Tibial artery (tissue), 4 donors: ENCODE measurements at places on chromosomes 16 and 17.

DNA sequence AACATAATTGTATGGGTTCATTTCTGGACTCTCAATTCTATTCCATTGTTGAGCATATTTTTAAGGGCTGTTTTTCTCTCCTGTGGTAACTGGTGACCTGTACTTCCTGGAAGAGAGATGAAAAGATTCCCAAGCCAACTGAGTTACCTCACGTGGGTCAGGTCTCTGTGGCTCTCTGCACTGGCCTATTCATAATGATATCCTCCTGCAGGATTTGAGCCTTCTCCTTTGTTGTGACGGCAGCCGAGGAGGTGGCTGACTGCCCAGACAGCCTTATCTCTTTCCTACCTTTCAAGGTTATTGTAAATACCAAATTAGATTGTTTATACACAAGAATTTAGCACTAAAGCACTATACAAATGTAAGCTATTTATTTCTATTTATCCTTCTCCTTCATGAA lies 2.7 kb upstream of the ACE start:
- peaks cover 4% of the 10 kb centered on the region for H3K27me3 ChIP-seq
- H3K27ac ChIP-seq, result no peak overlapping the region
- DNase-seq, result no peak
- no peaks in the 10 kb centered on the region for H3K36me3 ChIP-seq
- H3K4me3 ChIP-seq, result no peak overlapping the region
- peaks cover 33% of the 10 kb centered on the region for H3K4me1 ChIP-seq

GRCh38 chr16:29898135-29898803 lies 1.1 kb downstream of the SEZ6L2 start:
- H3K27ac ChIP-seq, result no peak overlapping the region
- DNase-seq, result no peak
- peaks cover 48% of the 10 kb centered on the region for H3K27me3 ChIP-seq
- no peaks in the 10 kb centered on the region for H3K36me3 ChIP-seq
- no peaks in the 10 kb centered on the region for H3K4me1 ChIP-seq
- H3K4me3 ChIP-seq, result no peak overlapping the region

GRCh38 chr16:27852681-27853080 lies 210.8 kb downstream of the GSG1L start:
- DNase-seq, result no peak
- no peaks in the 10 kb centered on the region for H3K4me1 ChIP-seq
- no peaks in the 10 kb centered on the region for H3K36me3 ChIP-seq
- H3K27ac ChIP-seq, result no peak overlapping the region
- no peaks in the 10 kb centered on the region for H3K27me3 ChIP-seq

DNA sequence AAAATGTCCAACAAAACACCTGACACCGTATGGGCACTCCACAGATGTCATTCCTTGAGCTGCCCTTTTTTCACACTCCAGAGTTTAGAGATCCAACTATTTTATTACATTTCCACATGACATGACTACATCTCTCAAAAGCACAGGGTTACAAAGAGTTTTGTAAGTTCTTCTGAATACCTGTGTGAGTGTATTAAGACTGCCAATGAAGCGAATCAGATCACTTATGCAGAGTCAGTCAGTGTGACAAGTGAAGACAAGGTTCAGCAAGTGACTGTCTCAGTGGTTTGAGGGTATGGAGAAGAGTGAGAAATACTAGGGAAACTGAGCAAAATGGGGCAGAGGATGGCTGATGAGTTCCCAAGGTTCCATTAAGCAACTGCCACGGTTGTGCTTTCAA lies 8.4 kb downstream of the SDR42E1 start:
- peaks cover 4% of the 10 kb centered on the region for H3K4me1 ChIP-seq
- H3K4me3 ChIP-seq, result no peak overlapping the region
- H3K27me3 ChIP-seq, result no peaks in the 10 kb centered on the region
- no peak overlapping the region for H3K27ac ChIP-seq
- DNase-seq, result no peak

DNA sequence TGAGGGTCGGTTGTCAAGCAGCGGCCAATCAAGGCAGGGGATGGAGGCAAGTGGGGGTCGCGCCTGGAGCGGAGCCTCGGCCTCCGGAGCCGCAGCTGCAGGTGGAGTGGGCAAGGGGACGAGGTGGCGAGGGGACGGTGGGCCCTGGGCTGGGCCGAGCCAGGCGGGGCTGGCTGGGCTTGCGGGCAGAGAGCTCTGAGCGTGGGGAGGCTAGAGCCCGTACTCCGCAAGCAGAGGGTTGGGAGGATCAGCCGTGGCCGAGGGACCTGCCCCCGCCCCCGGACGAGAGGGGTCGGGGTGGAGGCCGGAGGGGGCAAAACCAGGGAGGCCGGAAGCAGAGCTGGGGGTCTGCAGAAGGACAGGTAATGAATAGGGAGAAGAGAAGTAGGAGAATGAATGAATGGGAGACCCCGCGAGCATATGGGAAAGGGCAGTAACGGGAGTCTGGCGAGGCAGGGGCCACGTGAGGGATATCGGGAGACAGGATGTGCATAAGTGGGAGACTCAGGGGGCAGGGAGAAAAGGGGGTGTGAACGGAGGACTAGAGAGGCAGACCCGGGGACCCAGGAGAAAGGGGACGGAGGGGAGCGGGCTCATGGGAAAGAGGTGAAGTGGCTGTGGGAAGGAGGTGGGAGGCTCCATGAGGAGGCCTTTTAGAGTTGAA lies at the start of gene KATNB1:
Gene KATNB1 (plus strand): TSS at position 16 of the 664 bp plus-strand sequence. CDS start 1,474 bp downstream, outside the sequence.
- peak within 1 kb of the TSS; percentile 93 for H3K27ac ChIP-seq
- H3K27me3 ChIP-seq, result no peaks in the 10 kb centered on the region
- H3K4me3 ChIP-seq, result peak within 1 kb of the TSS; percentile 84
- peaks cover 18% of the 10 kb centered on the region for H3K4me1 ChIP-seq
- no peaks in the 10 kb centered on the region for H3K36me3 ChIP-seq

DNA sequence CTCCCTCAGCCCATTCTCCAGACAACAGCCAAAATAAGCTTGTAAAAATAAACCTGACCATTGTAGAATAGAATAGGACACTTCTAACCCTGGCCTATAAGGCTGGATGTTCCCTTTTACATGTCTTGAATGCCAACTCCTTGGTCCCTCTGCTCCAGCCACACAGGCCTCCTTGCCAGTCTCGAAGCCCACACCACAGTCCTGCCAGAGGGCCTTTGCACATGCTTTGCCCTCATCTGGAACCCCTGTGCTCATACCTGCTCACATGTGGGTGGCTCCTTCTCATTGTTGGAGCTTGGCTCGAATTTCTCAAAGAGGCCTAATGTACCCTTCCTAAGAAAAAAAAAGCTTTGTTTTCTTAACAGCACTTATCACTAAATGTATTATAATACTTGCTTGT lies 5.4 kb upstream of the SLC12A3 start:
- H3K4me1 ChIP-seq, result no peaks in the 10 kb centered on the region
- H3K36me3 ChIP-seq, result no peaks in the 10 kb centered on the region
- no peak for DNase-seq
- no peak overlapping the region for H3K4me3 ChIP-seq

DNA sequence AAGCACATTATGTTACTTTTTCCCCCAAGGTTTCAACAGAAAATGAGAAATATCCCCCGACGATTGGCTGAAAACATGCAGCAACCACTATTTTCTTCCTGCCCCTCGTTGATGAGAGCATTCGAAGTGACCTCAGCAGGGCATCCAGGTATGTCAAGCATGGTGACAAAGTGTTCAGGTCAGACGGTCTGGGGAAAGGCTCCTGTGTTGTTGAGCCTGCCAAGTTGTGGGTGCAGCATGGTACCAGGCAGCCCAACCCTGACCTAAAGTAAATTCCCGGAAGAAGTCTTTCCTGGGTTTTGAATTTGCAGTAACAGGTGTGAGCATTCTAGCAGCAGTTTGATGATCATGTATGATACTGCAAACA lies 51.7 kb upstream of the SEC14L1 start:
- DNase-seq, result no peak
- H3K27me3 ChIP-seq, result no peaks in the 10 kb centered on the region
- no peaks in the 10 kb centered on the region for H3K4me1 ChIP-seq
- H3K4me3 ChIP-seq, result peak overlapping the region; percentile 73

- no peak for DNase-seq
- H3K27ac ChIP-seq, result no peak overlapping the region
- H3K4me1 ChIP-seq, result no peaks in the 10 kb centered on the region
These were observed 121.5 kb downstream of the PCTP start for GRCh38 chr17:55872374-55872773.

DNA sequence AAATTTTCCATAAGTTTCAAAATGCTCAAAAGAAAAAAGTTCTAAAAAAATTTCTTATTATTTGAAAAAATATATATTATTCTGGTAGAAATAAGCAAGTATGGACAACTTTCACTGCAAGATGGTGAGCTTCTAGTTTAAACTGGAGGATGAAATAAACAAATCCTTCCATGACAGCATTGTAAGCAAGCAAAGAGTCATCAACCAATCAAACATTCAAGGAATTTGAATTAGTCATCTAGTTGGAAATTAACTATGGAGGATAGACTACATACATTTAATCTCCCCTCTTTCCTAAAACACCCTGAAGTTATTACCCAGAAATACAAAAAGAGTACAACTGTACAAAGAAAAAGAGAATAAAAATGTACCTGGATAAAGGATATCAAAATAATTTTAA lies 51.0 kb upstream of the IRX5 start:
- no peaks in the 10 kb centered on the region for H3K4me1 ChIP-seq
- no peak overlapping the region for H3K4me3 ChIP-seq
- no peak overlapping the region for H3K27ac ChIP-seq
- H3K27me3 ChIP-seq, result no peaks in the 10 kb centered on the region
- DNase-seq, result no peak
- H3K36me3 ChIP-seq, result no peaks in the 10 kb centered on the region

DNA sequence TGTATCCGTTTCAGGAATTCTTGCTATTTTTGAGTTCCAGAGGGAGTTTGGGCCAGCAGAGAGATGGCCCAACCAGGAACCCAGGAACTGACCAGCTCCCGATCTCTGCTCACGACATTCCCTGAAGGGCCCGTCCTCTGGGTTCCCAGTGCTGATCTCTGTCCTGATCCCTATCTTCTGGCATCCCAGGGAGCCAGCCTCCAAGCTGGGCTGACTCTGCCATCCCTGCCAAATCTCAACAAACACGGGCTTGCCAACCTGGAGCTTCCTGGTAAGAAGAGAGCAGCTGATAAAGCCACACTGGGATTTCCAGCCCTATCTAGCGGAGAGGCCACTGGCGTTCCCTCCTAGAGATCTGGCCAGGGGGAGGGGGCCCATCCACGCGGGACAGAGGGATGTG lies 16.2 kb downstream of the GPRC5B start:
- no peak overlapping the region for H3K4me3 ChIP-seq
- H3K27me3 ChIP-seq, result no peaks in the 10 kb centered on the region
- DNase-seq, result no peak
- H3K27ac ChIP-seq, result no peak overlapping the region
- H3K36me3 ChIP-seq, result peaks cover 9% of the 10 kb centered on the region

- H3K36me3 ChIP-seq, result peaks cover 21% of the 10 kb centered on the region
- no peak for DNase-seq
- H3K27ac ChIP-seq, result no peak overlapping the region
- H3K27me3 ChIP-seq, result no peaks in the 10 kb centered on the region
These were observed 15.8 kb downstream of the TMEM98 start for GRCh38 chr17:32943647-32944191.

- H3K27me3 ChIP-seq, result no peaks in the 10 kb centered on the region
- no peak overlapping the region for H3K27ac ChIP-seq
- no peaks in the 10 kb centered on the region for H3K4me1 ChIP-seq
- no peak for DNase-seq
These were observed 518.2 kb upstream of the GOT2 start for GRCh38 chr16:59252317-59252716.

- H3K4me1 ChIP-seq, result no peaks in the 10 kb centered on the region
- H3K4me3 ChIP-seq, result no peak overlapping the region
- H3K36me3 ChIP-seq, result no peaks in the 10 kb centered on the region
- no peaks in the 10 kb centered on the region for H3K27me3 ChIP-seq
- no peak overlapping the region for H3K27ac ChIP-seq
These were observed 146.0 kb upstream of the RCVRN start for GRCh38 chr17:10051112-10051511.

DNA sequence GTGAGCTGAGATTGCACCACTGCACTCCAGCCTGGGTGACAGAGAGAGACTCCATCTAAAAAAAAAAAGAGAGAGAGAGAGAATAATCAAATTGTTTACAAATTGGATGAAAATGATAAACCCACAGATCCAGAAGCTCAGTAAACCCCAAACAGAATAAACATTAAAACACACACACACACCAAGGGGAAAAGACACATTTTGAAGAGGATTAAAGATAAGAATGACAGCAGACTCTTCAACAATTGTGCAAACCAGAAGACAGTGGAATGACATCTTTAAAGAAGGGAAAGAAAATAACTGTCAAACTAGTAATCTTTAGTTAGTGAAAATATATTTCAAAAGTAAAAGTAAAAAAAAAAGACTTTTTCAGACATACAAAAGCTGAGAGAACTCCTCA lies 64.4 kb upstream of the RPL38 start:
- H3K4me3 ChIP-seq, result no peak overlapping the region
- H3K27ac ChIP-seq, result no peak overlapping the region
- no peaks in the 10 kb centered on the region for H3K4me1 ChIP-seq
- peaks cover 14% of the 10 kb centered on the region for H3K27me3 ChIP-seq
- H3K36me3 ChIP-seq, result no peaks in the 10 kb centered on the region

DNA sequence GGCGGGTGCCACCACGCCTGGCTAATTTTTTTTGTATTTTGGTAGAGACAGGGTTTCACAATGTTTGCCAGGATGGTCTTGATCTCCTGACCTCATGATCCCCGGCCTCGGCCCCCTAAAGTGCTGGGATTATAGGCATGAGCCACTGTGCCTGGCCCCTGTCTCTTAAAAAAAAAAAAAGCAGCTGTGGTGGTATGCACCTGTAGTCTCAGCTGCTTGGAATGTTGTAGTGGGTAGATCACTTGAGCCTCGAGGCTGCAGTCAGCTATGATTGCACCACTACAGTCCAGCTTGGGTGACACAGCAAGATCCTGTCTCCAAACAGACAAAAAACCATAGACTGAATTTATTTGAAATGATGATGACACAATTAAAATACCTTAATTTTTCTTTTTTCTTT lies 24.3 kb downstream of the CDK12 start:
- peak; percentile 53 for DNase-seq
- H3K4me3 ChIP-seq, result no peak overlapping the region
- H3K27ac ChIP-seq, result no peak overlapping the region
- H3K4me1 ChIP-seq, result no peaks in the 10 kb centered on the region
- H3K27me3 ChIP-seq, result no peaks in the 10 kb centered on the region
- H3K36me3 ChIP-seq, result peaks cover 30% of the 10 kb centered on the region

GRCh38 chr17:4858068-4858881 lies 25.1 kb downstream of the MINK1 start:
- H3K4me3 ChIP-seq, result no peak overlapping the region
- H3K36me3 ChIP-seq, result peaks cover 4% of the 10 kb centered on the region
- no peak overlapping the region for H3K27ac ChIP-seq
- peaks cover 4% of the 10 kb centered on the region for H3K4me1 ChIP-seq
- no peaks in the 10 kb centered on the region for H3K27me3 ChIP-seq
